Aortic smooth muscle cell (primary cell): ENCODE measurements at places on chromosomes 13 and 19. TPM values are rescaled to one million over a fixed set of nuclear protein-coding genes. Genes with fewer than 3 reads are reported as not detected.

The CEACAM16 gene
- total RNA-seq: not detected in 2 replicates

The NLRP5 gene
- total RNA-seq: not detected in 2 replicates

The IL4I1 gene
- total RNA-seq: 0.13 and 0.56 TPM in 2 replicates

The NAT14 gene
- total RNA-seq: 13.7 and 14.4 TPM in 2 replicates
